Activated CD4-positive, alpha-beta T cell treated with anti-CD3 and anti-CD28 coated beads for 1 hour (primary cell): ENCODE measurements at places on chromosomes 11 and 22.

GRCh38 chr22:50084614-50085021, 608 bp downstream of the MLC1 start:
- DNase-seq: no peak

DNA sequence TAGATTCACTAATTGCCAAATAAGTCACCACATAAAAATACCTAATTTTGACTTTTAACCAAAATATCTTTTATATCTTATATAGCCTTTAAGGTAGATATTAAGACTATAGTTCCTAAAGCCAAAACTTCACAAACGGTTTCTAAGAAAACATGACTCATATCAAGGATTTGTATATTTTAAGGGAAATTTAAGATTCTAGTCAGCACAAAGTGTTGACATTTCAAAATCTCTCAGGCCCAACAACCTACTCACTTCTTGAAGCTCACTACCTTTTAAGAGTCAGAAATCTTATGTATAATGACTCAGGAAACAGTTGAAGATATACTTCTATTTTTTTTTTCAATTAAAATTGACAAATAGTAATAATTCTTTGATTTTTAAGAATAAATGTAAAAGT, 221.9 kb downstream of the SBF2 start:
- no peak for DNase-seq

DNA sequence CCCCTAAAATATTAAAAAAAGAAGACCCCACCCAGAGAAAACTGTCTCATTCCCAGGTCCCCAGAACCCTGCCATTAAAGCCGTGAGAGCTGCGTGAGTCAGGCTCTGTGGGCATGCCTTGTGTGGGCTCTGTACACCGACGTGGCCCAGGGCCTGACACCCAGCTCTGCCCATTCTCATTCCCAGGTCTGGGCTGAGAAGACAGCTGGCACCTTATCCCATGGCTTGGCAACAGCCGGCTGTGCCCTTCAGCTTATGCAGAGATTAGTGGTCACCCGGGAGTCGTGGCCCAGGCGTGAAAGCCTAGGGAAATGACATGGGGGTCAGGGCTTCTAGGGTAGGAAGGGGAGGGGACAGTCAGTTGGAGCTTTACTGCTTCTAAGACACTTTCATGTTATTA, 31.9 kb downstream of the OTOG start:
- no peak for DNase-seq

DNA sequence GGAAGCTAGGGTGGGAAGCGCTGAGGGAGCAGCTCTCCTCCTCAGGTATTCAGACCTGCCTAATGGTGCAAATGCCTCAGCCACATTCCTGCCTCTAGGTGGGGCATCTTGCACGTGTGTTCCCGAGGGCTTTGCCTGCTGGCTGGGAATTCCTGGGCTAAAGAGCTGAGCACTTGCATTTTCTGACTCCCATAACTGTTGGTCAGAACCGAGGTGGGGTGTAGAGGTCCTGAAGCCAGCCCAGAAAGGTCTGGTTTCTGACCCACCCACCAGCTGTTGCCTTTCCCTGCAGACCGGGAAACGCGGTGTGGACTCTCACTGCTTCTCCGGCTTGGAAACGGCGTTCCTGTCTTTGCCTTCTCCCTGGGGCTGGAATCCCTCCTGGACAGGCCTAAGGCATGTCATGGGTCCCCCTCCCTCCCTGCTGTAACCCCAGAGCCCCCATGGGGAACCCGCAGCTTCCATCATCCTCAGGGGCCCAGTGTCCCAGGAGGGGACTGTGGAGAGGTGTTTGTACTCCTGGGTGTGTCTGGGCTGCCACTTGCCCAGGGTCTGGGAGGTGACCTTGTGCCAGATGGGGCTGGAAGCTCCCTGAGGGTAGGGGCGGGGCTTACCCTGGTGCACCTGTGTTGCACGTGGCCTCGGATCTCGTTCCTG, 24.0 kb upstream of the SMIM38 start:
- DNase-seq: no peak

DNA sequence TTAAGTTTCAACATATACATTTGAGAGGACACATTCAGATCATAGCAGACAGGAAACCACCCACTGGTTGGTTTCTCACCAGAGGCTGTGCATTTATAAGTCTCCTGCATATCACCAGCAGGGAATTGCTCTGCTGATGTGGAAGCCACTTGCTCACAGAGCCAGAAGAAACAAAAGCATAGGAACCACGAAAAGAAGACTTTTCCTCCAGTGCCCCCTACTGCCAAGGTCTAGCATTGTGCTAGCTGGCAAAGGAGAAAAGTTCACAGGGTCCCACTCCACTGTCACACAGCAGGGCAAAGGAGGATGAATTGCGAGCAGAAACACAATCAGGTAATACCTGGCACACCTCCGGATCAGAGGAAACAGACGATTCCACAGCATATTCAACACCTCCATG, 28.9 kb upstream of the ISX start:
- DNase-seq: no peak

- DNase-seq: no peak
Observed at GRCh38 chr11:116615211-116615865, 157.4 kb downstream of the BUD13 start.

DNA sequence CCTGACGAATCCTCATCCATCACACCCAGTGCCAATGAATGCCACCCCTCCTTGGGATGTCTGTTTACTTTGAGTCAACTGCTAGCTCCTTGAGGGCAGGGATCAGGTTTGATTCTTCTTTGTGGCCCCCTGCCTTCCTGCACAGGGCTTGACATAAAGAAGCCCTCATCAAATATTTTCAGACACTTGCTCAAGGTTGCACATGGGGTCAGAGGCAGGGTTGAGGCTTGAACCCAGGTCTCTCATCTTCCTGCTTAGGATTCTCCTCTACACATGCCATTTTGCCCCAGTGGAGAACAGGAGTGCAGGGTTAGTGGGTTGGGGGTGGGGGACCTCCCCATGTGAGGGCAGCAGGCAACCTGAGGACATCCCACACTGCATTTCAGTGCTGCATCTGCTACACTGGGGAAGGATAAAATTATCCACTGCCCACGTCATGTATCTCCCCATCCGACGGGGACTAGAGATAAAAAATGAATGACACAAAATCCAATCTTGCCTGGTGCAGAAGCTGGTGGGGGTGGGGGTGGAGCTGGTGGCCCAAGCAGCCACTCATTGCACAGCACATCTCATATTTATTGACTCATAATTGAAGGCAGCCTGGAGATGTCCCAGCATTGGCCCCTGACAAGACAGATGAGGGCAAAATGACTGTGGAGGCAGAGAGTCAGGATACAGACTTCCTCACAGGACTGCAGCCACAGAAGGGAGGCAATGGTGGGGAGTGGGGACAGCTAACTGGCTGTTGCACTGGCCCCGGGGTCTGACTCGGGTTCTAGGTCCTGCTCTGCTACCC, 41.3 kb downstream of the NEU3 start:
- DNase-seq: no peak

- DNase-seq: no peak
Observed at GRCh38 chr22:27561286-27561904, 240.2 kb downstream of the MN1 start.

DNA sequence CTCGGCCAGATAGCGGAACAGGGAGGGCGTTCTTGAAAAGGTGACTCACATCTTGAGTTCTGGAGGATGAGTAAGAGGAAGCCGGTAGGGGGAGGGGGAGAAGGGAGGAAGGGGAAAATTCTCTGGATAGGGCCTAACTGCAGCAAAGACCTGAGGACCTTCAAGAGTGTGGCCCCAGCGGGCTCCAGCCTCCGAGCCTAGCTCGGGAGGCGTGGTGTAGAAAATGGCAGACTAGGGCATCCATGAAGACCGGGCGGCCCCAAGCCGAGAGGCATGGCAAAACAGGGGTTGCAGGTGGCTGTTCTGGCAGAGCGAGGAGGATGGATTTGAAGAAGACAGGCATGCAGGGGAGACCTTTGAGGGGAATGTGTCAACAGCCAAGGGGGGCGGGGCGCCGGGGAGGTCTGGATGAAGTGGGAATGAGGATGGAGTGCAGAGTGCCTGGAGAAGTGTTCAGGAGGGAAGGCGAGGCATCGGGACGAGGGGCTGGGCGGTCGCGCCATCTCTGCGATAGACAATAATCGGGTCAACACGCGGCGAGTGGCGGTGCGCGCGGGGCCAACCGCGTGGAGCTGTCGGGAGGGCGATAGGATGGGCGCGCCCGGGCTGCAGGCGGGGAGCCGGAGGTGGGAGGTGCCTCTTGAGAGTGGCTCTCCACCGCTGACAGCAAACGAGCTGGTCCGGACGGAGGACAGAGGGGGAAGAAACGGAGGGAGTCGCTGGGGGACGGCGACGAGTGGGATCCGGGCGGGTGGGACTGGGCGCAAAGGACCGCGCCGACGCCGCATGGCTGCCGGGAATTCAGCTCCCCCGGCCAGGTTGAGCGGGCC, 40.0 kb upstream of the CREB3L1 start:
- peak; percentile 28 for DNase-seq

- DNase-seq: no peak
Observed at GRCh38 chr22:20514658-20515406, 7.4 kb downstream of the MED15 start.

DNA sequence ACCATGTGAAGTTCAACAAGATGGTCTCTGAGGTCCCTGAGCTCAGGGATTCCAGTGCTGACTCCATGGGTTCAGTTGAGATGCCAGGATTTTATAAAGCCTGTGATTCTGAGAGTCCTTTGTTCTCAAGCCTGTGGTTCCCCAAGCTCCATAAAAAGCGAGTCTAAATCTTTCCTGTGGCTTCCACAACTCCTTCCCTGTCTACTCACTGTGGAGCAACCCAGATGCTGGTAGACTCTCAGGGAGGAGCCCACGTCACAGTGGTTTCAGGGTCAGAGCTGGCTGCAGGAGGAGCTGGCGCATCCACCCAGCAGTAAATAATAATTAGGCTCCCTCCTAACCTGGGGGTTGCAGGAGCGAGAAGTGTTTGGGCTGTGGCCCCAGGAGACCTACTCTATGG, 2.0 kb upstream of the RELT start:
- DNase-seq: no peak

DNA sequence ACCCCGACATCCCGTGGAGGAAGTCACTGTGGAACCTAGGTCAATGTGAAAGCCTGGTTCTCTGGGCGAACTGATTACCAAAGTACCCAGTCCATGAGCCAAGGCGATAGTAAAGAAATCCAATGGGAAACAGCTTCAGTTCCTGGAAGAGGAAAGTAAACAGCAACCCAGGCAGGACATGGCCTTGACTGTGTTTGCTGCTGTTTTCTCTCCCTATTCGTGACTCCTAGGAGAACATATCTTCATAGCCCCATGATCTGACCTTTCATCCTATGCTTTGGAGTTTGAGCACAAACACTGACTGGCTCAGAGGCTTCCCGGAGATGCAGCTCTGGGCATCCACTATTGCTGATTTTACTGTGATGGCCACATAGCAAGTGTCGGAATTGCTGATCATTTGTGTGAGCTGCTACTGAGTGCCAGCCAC, 45.1 kb downstream of the LRFN4 start:
- DNase-seq: no peak

DNA sequence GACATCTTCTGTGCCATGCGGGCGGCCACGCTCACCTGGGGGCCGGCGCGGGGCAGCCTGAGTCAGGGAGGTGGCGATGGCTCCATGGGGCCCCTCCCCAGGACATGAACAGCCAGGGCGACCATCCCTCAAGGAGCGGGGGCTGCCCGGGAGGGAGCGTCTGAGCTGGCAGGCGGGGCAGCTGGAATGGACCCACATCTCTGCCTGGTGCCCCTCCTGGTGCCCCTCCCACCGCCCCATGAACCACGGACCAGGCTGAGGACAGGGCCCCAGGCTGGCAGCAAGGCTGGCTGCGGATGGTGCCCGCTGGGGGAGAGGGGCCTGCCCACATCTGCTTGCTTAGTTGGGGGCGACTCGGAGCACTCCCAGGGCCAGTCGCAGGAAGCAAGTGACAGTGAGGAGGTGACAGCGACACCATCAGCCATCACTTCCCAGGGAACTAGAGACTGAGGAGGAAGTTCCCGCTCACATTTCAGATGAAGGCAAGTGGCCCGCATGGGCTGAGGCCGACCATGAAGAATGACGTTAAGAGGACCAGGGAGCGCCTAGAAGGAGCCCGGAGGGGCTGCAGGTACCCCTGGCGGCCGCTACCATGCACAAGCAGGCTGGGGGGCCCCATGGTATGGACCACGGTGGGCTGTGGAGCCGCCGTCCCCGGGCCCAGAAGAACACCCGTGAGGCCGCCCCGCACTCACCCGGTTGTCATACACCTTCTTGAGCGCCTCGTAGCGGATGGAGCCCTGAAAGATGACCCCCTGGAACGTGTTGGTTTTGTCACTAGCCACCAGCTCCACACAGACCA, 37.3 kb downstream of the KIAA0930 start:
- DNase-seq: no peak

DNA sequence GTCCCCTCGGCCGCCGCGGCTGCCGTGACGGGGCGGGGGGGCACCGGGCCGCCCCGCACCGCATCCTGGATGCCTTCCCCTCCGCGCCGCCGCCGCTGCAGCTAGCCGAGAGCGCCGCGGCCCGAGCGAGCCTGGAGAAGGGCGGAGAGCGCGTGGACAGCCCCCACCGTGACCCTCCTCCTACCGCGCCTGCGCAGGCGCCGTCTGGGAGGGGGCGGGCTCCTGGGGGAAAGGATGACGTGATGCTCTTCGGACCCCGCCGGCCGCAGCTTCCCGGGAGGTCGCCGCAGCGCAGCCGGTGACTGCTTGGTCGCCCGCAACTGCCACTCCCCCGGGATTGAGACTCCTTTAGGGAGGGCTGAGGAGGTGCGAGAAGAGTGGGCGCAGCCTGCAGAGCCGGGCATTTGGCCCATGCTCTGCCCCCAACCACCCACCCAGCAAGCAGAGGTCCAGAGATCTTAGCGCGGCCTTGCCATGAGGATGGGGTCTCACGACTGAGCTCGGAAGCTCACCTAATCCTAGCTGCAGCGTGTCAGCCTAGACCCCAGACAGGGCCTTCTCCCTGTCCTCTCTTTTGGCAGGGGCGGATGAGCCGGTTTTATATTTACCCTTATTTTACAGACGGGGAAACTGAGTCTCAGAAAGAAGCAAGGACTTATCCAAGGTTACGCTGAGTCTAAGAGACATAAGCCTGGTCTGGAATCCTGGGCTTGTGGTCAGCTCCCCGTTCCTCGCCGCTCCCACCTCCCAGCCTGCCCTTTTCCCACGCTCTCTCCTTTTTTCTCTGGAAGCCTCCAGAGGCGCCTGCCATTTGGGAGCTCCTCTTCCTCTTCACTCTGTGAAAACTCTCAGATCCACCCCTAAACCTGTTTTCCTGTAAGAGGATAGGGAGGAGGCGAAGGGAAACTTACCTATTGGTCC, at the start of gene DENND5A:
Gene DENND5A, minus strand, starts transcription at position 140 of the 921 bp plus-strand sequence. CDS start 281 bp downstream, outside the sequence.
- DNase-seq: peak; percentile 27

- no peak for DNase-seq
Observed at GRCh38 chr22:35917651-35918050, 111.0 kb downstream of the RBFOX2 start.
